Left renal pelvis (tissue), 4 donors: ENCODE measurements at places on chromosomes 4 and X.

DNA sequence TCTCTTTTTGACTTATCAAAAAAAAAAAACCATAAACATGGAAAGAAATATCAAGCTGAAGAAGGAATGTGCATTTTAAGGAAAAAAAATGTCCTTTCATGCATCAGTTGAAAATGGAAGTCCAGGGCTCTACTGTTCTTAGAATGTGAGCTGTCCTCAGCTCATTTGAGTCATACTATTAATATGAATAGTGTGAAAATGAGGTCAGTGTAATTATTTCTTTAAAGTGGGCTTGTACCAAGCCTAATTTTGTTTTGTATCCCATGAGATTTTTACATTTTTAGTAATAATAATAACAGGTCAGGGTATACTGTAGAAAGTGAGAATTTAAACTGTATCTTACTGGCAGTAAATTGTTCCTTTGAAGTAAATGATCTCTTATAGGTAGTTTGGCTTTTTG is 148.5 kb downstream of the NAA11 start:
- no peak for DNase-seq

DNA sequence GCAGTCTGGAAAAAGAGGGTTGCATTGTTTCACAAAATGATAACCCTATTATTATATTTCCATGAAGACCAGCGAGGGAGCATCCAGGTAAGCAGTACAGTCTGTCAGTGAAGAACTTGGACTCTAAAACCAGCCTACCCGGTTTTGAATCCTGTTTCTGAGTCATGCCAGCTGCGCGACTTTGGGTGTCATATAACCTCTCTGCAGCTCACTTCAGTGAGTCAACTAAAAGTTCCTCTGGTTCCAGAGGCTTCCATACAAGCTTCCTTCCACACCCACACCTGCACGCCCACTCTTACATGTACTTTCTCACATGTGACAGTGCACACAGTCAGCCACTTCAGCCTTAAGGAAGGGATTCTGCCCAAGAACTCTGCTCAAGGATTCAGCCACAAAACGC is 49.8 kb upstream of the PRPS2 start:
- DNase-seq, result no peak

GRCh38 chr4:31156221-31156620 is 436.1 kb downstream of the PCDH7 start:
- no peak for DNase-seq

- no peak for DNase-seq
Observed at GRCh38 chr4:19698961-19699360, 552.7 kb upstream of the SLIT2 start.

- no peak for DNase-seq
Observed at GRCh38 chr4:76752861-76753501, 145.0 kb downstream of the SOWAHB start.

DNA sequence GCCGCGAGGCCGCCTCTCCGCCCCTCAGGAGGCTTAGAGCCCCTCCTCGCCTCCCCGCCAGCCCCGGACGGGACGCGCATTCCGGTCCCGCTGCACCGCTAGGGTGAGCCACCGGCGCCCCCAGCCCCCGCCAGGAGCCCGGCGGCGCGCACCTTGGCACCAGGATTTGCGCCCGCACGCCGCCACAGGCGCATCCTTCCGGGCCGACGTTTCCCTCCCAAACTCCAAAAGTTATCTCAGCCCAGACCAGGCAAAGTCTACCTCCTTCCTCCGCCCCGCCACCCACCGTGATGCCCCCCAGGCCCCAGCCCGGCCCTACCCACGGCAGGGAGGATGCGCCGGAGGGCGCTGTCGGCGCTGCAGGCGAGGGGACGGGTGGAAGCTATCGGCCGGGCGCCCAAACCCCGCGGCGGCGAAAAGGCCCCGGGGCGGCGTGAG is 538 bp downstream of the SCML2 start:
- DNase-seq, result peak; percentile 4

GRCh38 chr4:110287130-110287529 is 88.7 kb upstream of the ELOVL6 start:
- DNase-seq, result no peak

- no peak for DNase-seq
Observed at GRCh38 chrX:12065251-12065650, 73.0 kb upstream of the FRMPD4 start.

DNA sequence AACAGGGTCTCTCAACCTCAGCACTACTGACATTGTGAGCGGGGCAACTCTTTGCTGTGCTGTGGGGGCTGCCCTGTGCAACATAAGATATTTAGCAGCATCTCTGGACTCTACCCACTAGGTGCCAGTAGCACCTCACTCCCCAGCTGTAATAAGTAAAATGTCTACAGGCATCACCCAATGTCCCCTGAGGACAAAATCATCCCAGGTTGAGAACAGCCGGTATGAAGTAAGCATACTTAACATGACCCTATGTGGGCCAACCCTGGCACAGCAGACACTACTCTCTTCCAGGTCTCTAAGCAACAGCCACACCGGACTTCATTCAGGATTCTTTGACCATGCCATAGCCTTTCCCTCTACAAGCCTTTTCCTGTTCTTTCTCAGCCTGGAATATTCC is 10.5 kb upstream of the MGST2 start:
- DNase-seq, result no peak

DNA sequence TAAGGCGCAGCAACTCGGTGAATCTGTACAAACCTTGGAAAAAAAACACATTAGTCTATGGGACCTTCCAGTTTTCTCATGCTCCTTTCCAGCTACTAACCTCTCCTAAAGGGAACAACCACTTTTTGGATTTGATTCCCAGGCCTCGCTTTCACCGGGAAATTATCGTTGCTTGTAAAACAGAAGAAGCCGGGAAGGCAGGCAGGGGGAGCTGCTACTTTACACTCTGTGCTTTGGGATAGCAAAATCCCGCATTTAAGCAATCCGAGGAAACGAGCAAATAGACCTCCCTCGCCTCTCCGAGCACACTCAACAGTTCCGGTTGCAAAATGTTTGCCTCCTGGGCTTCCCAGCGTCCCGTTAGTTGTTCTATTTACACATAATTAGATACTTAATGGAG is 1.2 kb downstream of the CD38 start:
- peak; percentile 36 for DNase-seq

- DNase-seq, result no peak
Observed at GRCh38 chrX:47587091-47587891, 5.1 kb downstream of the TIMP1 start.

- DNase-seq, result no peak
Observed at GRCh38 chrX:148728901-148729300, 228.5 kb downstream of the AFF2 start.

GRCh38 chrX:10841579-10841978 is 221.2 kb upstream of the MID1 start:
- DNase-seq, result no peak

DNA sequence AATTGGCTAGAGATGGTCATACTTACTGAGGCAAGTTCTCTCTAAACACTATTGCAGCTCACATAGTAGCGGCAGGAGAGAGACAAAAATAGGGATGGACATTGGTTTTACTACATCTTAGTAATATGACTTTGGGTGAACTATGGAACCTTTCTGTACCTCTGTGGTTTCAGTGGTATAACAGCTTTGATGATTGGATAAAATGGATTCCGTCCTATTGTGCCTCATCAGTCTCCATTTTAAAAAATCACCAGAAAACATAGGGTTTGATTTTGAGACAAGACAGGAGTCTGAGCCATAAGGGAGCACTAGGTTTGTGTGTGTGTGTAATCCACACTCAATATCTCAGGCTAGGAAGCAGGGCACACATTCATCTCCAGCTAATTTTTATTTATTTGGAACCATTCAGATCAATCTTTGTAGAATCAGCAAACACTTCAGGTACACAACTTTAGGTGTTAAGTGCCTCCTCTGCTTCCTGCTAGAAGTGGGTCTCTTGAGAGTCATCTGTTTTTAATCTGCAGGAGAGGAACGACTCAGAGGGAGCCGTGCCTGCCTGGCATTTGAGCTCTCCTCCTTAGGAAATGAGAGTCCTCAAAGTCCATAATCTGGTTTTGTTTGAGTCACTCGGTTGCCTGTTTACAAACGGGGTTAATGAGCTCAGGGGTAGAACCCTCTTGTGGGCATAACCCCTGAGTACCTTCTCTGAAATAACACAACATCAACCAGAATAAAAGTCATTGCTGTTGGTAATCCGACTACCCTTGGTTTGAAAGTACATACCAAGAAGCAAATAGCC is 238.5 kb upstream of the BOD1L1 start:
- DNase-seq, result no peak

DNA sequence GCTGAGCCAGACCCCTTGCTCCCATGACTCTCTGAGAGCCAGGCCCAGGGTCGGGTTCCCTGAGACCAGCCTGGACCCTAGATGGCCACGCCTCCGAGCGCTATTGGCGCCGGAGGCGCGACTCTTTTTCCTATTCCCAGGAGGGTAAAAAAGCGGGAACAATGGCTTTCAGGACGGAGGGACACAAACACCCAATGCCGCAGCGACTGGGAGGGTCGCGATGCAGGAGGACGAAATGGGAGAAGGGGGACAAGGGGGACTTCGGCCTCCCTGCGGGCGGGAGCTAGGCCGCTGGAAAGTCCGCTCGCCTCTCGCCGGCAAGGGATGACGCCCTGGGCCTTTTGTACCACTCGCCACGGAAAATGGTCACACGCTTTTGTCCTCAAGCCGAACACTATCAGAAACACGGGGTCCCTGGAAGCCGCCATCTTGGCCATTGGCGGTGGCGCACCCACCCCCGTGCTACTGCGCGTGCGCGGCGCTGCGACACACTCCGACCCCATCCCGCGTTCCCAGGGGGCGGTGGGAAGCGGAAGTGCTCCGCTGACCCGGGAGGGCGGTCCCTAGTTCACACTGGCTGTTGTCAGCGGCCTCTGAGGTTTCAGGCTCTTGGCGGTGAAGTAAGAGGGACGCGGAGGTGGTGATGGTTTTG is 98.4 kb downstream of the ZNF674 start:
- DNase-seq, result peak; percentile 60

DNA sequence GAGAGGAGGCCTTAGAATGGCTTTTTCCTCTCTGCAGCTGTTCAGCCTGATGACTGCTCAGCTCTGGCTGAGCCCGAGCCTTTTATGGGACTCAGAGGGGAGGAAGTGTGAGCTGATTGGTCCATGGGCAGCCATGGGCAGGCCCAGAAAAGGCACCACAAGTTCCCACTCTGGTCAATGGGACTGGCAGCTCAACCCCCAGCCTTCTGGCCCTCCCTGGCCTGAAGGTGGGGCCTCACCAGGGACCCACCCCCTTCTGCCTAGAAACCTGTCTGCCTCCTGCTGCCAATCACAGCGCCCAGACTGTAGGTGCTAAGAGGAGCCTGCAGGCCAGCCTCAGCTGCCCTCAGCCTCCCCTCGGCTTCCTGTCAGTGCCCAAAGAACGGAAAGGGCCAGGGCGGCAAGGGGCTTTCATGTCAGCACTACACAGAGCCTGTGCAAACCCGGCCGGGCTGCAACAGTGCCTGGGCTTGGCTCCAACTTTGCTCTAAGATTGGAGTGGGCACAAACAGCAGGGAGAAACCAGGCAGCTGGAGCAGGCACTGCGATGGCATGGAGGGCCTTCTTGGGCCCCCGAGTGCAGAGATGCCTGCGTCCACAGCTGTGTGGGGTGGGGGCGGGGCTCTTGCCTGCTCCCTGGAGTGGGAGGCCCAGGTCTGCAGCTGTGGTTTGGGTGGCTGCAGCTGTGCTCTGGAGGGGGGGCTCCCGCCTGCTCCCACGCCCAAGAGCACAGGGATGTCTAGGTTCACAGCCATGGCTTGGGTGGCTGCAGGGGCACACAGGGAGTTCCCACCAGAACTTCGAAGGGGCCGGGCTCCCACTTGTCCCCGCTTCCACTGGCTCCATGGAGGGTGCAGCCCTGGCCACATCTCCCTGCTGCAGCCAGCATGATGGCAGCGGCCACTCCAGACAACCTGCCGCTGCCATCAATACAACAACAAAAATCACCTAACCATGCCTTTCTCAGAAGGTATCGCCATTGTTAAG is 92.6 kb downstream of the NXF2 start:
- DNase-seq, result no peak

DNA sequence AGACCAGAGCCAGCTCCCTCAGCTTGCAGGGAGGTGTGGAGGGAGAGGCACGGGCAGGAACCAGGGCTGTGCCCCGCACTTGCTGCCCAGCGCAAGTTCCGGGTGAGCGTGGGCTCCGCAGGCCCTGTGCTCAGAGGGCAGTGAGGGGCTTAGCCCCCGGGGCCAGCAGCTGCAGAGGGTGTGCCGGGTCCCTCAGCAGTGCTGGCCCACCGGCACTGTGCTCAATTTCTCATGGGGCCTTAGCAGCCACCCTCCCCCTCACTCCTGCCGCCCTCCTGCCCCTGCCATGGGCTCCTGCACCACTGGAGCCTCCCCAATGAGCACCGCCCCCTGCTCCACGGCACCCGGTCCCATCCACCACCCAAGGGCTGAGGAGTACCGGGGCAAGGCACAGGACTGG is 104.6 kb upstream of the SRD5A3 start:
- no peak for DNase-seq
